ENCODE measurements at places on chromosomes 12 and 14. TPM values are rescaled to one million over a fixed set of nuclear protein-coding genes. Genes with fewer than 3 reads are reported as not detected.

DNA sequence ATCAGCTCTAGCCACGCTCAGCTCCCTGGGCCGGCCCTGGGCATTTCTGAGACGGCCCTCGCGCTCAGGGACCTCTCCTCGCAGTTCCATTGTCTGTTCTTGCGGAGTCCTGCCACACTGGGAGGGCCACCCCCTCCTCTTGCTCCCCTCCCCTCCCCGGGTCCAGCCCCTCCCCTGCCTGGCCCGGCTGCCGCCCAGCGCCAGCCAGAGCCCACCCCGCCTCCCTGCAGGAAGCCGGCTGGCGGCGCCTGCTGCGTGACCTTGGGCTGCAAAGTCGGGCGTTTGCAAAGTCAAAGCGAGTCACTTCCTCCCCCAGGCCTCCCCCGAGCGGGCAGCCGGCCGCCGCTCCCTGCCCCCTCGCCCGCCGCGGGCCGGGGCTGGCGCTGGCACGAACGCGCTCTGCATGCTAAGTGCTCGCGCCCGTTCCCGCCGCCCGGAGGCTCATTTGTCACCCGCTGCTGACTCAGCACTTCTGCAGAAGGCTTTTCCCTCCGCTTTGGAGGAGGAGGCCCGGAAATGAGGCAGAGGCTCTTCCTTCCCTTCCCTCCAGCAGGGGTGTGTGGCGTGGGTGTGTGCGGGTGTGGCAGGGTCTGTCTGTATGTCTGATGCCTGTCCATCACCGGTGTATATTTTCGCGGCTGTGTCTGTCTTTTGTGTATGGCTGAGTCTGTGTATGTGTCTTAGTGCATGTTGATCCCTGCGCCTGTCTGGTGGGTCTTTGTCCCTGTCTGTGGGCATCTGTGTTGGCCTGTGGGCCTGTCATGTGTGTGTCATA is 72.0 kb downstream of the IRF2BPL start:
- H3K36me3 ChIP-seq, result peaks cover under 1% of the 10 kb centered on the region
- peak; percentile 70 for ATAC-seq
- H3K4me1 ChIP-seq, result peaks cover 37% of the 10 kb centered on the region
- H3K27me3 ChIP-seq, result no peaks in the 10 kb centered on the region
- peak overlapping the region; percentile 84 for H3K27ac ChIP-seq
- peak overlapping the region; percentile 80 for H3K4me3 ChIP-seq

GRCh38 chr12:107296681-107297089 is 203.3 kb upstream of the CRY1 start:
- no peaks in the 10 kb centered on the region for H3K27me3 ChIP-seq
- no peak overlapping the region for H3K4me3 ChIP-seq
- H3K27ac ChIP-seq, result no peak overlapping the region
- ATAC-seq, result no peak
- peaks cover 6% of the 10 kb centered on the region for H3K4me1 ChIP-seq
- no peaks in the 10 kb centered on the region for H3K36me3 ChIP-seq

DNA sequence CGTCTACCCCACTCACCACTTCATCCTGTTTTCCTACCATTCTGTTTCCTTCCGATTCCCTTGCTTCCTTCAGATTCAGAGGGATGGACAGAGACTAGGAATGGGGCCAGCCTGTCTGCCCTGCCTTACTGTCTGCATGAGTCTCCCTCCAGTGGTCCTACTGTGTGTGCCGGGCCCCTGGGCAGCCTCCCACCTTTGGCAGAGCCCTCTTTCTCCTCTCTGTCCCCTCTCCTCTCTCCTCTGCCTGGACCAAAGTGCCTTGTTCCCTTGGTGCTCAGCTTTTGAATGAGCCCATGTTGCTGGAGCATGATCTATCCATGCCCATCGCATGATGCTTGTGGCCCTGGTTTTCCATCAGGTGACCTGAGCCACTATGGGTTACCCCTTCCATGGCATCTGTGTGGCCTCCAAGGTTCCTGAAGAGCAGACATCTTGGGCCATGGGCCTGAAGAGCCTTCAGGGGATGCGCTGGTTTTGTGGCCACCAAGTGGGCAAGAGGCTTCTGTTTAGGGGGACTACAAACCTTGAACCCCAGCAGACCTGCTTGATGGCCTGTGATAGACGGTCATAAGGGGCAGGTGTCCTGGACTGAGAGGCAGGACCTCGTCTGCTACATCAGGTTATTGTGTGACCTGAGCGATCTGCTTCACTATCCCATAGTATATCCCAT is 54.2 kb upstream of the BCL11B start:
- no peak overlapping the region for H3K4me3 ChIP-seq
- peaks cover 16% of the 10 kb centered on the region for H3K27me3 ChIP-seq
- no peak for ATAC-seq

DNA sequence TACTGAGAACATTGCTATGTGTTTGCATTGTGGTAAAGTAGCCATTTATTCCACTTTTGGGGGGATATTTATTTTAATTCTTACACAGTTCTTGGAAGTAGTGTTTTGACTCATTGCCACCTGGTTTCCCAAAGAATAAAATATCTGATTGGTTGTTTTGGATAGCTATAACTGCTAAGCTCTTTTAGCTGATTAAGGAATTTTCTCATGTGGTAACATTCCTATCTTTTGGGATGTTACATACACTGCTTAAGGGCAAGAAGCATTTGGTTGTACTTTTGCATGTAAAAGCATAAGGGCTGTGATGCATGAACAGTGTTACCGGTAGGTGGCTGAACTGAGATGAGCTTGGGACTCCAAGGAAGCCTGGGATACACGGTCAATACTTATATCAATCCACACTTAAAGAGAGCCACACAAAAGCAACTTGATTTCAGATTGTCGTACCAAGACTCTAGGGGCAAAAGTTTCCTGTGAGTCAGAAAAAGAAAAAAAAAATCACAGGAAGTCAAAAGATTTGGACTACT is 71.4 kb upstream of the PRKD1 start:
- H3K4me1 ChIP-seq, result no peaks in the 10 kb centered on the region
- no peaks in the 10 kb centered on the region for H3K36me3 ChIP-seq
- ATAC-seq, result no peak

DNA sequence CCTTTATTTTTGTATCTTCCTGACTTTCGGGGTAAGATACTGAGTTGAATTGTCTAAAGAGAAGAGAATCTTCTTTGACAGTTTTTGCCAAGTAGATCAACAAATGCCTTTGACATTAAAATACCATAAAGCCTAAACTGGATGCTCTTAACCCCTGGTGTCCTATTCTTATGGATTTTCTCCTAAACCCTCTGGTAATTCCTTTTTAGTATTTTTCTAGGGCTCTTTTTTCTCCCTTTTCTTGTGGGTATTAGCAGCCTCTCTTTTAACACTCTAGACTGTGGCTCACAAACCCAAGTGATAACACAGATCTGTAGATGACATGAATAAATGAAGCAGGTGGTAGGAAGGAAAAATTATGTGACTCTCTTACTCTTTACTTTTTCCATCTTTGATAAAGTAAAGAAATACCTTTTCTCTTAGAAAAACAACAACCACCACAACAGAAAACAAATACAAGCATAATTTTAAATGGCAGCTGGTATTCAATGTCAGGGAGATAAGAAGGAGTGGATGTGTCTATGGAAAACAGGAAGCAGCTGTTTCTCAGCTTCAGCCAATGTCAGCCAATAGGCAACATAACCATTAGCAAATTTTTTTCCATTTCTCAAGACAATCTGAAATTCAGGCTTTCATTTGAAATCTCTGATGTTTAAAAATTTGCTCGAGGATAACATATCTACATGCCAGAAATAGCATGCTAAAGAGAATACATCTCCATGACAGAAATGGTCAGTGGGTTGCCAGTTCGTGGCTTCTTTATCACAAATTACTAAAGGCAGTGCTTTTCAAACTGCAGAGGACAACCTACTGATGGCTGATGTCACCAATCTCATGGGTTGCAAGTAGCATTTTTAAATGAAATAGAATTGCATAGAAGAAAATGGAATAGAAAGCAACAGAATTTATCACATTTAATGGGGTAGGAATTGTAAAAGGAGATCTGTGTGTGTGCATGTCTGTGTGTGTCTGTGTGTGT is 123.1 kb upstream of the KRR1 start:
- H3K4me1 ChIP-seq, result peaks cover 16% of the 10 kb centered on the region
- no peak for ATAC-seq
- H3K4me3 ChIP-seq, result peak overlapping the region; percentile 11
- H3K27me3 ChIP-seq, result no peaks in the 10 kb centered on the region
- no peaks in the 10 kb centered on the region for H3K36me3 ChIP-seq

DNA sequence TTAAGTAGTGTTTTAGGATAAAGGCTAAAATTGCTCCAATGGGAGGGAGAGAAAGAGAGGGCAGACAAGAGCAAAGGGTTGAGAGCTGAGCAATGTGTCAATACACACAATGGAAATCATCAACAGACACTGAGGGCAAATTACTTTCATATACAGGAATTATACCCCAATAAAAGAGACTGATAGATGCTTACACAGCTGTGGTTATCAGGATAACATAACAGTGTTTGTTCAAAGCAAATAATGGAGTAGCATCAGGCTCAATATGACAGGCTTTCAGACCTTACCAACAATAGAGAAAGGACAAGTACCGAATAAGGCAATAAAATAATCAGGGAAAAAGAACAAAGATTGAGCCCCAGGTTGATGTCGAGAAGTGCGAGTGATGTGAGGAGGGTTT is 53.4 kb upstream of the DIO2 start:
- H3K27me3 ChIP-seq, result no peaks in the 10 kb centered on the region
- H3K36me3 ChIP-seq, result no peaks in the 10 kb centered on the region
- H3K4me1 ChIP-seq, result no peaks in the 10 kb centered on the region
- no peak for ATAC-seq
- no peak overlapping the region for H3K27ac ChIP-seq

- no peak overlapping the region for H3K4me3 ChIP-seq
- no peaks in the 10 kb centered on the region for H3K36me3 ChIP-seq
- H3K4me1 ChIP-seq, result no peaks in the 10 kb centered on the region
- peaks cover 11% of the 10 kb centered on the region for H3K27me3 ChIP-seq
- H3K27ac ChIP-seq, result no peak overlapping the region
- ATAC-seq, result peak; percentile 39
Observed at GRCh38 chr12:92735131-92735721, 32.4 kb downstream of the PLEKHG7 start.

Gene NAA30
- total RNA-seq, result 12.5 TPM

Gene GPD1
- total RNA-seq, result 0.35 TPM
